SK-N-MC (cell line): ENCODE measurements at places on chromosomes 11 and 22.

DNA sequence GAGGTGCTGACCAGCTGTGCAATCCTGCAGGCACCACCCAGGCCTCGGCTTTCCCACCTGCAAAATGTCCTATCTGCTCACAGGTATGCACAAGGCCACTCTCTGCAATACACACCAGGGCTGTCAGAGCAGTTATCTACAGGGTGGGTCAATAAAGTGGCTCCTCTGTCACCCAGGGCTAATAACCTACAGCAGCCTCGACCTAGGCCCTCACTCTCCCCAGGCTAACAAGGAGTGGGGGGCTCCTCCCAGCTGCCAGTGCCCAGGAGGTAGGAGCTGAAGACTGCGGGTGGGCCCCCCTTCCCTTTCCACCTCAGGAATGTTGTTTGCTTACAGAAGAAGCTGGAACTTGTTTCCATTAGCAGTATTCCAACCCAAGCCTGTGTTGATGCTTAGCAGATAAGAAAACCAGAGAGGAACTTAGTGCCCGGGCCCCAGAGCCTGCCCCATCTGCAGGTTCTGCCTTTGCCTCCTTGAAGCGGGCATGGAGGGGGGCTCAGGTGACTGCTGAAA is 26.8 kb downstream of the MYH9 start:
- no peak for DNase-seq

GRCh38 chr11:514606-515005 is 7.6 kb upstream of the RNH1 start:
- DNase-seq, result no peak

DNA sequence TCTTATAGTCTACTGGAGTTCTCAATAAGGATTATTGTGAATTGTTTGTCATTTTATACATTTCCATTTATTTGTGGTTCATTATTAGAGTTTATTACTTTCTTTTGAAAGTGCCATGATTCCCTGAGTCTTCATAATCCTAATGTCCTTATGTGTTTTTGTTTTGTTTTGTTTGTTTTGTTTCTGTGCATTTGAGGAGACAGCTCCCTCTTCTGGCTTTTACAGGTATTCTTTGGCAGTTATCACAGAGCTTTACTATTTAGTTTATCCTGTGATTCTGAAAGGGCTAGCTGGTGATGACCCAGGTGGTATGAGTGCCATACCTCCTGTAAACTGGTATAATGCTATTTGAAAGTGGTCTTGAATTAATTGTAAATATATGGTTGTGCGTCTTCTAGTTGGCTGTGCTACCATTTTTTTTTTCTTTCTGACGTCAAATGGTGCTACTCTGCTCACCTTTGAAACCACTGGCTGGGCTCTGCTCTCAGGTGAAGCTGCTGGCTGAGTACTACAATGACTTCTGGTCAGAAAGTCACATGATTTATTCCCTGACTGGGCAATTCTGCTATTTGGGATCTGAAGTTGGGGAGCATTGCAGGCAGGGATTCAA is 751.2 kb downstream of the JRKL start:
- no peak for DNase-seq

GRCh38 chr11:111565114-111565720 is 24.7 kb downstream of the LAYN start:
- peak; percentile 77 for DNase-seq

- DNase-seq, result no peak
These were observed 30.6 kb upstream of the TSKU start for GRCh38 chr11:76752321-76753143.

GRCh38 chr11:113493206-113493605 is 18.0 kb upstream of the DRD2 start:
- DNase-seq, result no peak

DNA sequence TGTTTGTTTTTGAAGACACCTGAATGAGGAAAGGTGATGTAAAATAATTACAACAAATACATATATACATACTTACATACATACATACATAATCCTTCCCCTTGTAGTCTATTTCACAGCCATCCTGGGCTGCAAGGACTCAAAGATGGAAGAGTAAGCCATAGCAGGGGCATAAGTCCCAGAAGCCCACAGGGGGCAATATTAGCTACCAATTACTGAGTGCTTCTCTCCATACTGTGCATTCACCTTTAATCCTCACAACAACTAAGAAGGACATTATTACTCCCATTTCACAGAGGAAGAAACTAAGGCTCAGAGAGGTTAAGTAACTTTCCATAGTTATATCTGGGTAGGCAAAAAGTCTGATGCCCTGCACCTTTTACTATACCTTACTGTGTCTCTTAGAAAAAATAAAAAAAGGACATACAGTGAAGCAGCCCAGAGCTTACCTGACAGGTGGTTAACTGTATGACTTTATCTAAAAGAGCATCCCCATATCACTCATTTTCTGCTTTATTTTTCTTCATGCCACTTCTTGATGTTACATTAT is 2.7 kb downstream of the SERGEF start:
- DNase-seq, result no peak

GRCh38 chr11:39777035-39777434 is 1682.4 kb downstream of the LRRC4C start:
- DNase-seq, result no peak

DNA sequence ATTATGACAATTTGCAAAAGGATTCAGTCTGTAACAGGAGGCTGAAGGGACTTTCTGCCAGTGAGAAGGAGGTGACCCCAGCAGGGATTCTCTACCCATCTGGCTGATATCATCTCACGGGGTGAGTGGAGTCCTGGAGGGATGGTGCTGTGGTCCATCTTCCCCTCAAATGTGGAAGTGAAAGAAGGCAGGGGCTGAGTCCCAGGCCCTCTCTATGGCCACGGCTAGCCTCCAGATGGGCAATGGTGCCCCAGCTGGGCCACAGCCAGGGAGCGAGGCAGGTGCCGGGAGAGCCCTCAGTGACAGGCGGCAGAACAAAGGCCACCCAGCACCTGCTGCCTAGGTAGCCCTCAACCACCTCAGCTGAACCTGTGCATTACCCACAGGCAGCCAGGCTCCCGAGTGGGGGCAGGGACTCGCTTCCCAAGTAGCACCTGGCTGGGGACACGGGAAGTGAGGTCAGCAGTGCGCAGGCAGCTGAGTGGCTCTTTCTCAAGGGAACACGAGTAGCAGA is 6.7 kb downstream of the NECTIN1 start:
- no peak for DNase-seq

DNA sequence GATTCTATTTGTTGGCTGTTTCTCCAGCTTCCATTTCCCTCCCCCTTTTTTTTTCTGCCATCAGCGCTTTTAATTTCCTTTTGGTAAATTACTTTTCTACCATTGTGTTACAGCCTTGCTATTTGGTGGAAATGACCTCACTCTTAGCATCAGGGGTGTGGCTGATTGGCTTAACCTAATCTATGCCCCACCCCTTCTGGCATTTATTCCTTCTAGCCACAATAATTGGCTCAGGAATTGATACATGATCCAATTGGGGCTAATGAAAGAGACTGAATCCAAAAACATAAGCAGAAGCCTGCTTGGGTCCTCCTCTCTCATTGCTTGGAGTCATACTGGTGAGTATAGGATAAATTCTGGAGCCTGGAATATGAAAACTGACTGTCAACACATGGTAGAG is 402.4 kb upstream of the LRRC4C start:
- DNase-seq, result no peak

- no peak for DNase-seq
These were observed 857 bp downstream of the SHANK3 start for GRCh38 chr22:50673231-50674129.

DNA sequence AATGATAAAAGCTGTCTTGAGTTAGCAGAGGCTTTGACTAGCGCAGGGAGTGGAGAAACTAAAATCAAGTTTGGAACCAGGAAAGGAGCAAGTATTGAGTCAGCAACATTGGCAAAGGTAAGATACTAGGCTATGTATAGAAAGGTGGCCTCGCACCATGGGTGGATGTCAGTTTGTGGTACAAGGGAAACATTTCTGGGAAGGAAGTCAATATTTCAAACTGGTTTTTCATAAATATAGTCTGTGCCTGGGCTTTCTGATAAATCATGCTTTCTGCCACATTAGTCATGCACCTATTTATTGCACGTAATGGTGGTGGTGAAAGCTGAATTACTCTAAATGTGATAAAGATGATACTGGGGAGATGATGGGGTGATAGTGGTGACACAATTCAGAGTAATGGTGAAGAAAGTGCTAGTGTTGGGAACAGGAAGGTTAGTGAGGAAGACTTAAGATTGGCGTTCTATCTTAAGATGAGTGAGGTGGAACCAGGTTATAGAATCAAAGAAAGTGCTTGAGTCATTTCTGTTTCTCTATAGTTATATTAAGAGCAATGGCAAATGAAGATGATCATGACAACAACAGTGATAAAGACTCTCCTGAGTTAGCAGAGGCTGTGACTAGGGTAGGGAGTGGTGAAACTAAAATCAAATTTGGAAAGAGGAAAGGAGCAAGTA is 729.0 kb downstream of the FAM181B start:
- DNase-seq, result no peak

DNA sequence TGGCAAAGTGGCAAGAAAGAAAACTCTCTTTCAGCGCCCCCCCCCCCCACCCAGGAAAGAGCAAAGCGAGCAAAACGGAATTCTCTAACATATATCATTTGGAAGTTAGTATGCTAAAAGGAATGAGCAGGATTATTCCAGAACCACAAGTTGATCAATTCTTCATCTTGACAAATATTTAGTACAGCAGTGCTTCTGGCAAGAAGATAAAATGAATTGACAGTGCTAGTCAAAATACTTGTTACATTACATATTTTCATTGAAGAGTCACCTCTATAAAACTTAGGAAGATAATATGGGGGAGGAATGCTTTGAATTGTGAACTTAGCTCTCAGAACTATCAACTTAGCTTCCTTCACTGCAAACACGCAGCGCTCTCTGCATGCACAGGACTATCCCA is 377.4 kb downstream of the DYNC2H1 start:
- DNase-seq, result no peak

GRCh38 chr11:79018371-79018849 is 422.4 kb downstream of the TENM4 start:
- DNase-seq, result no peak

GRCh38 chr11:133164986-133165385 is 367.3 kb downstream of the OPCML start:
- no peak for DNase-seq

GRCh38 chr11:6693342-6694228 is 10.4 kb upstream of the MRPL17 start:
- DNase-seq, result peak; percentile 66

DNA sequence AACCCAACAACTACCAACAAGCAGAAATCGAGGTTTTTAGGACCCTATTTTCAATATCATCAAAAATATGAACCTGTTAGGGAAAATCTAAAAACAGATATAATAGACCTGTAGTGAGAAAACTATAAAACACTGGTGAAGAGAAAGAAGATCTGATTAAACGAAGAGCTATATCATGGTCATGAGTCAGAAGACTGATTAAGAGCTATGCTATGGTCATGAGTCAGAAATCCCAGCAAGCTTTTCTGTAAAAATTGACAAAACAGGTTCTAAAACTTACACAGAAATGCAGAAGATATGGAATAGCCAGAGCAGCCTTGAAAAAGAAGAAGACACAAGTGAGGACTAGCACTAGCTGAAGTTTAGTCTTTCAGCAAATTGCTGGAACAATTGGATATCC is 345.0 kb downstream of the TBC1D22A start:
- no peak for DNase-seq

GRCh38 chr11:86624366-86624765 is 48.0 kb downstream of the ME3 start:
- no peak for DNase-seq

GRCh38 chr22:30191040-30191701 is 55.4 kb downstream of the LIF start:
- no peak for DNase-seq

GRCh38 chr11:133936136-133936535 is 20.6 kb downstream of the IGSF9B start:
- no peak for DNase-seq

GRCh38 chr11:111797145-111797581 is 31.0 kb upstream of the PPP2R1B start:
- no peak for DNase-seq

GRCh38 chr22:42841444-42841843 is 15.6 kb downstream of the ARFGAP3 start:
- DNase-seq, result no peak

GRCh38 chr22:45640291-45640940 is 31.2 kb upstream of the ATXN10 start:
- DNase-seq, result no peak

DNA sequence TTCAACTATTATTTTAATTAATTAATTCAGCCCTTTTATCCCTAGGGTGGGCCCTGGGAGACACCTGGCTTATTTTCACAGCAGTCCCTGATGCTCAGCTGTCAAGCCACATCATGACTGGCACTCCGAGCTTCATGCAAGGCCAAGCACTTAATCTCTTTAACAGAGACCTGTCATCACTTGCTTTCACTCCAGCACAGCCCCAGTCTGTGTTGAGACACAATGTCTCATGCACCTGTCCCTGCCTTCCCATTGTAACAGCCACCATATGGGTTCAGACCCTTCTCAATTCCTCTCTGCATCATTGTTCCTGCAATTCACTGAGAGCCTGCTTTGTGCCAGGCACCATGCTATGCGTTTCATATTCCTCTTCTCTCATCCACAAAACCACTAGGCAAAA is 222.2 kb upstream of the TENM4 start:
- no peak for DNase-seq

GRCh38 chr11:69136471-69136870 is 19.3 kb upstream of the SMIM38 start:
- no peak for DNase-seq

DNA sequence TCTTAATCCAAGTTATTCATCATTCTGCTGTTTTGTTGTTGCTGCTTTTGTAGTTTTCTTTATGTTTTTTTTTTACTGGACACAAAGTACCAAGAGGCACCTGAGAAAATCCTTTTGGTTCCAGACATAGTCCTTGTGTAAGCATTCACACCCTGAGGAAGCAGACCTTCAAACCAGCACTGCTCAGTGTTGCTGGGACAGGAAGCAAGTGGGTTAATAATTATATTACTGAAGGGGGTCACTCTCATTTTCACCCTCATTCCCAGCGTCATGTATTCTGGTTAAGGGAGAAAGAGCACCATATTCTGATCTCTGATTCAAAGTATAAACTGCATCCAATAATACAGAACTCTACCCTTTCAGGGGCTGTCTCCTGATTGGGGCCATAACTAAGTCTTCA is 5.9 kb upstream of the ALKBH3 start:
- DNase-seq, result no peak

- peak; percentile 10 for DNase-seq
These were observed 54.7 kb downstream of the FBXO7 start for GRCh38 chr22:32528984-32529982.

DNA sequence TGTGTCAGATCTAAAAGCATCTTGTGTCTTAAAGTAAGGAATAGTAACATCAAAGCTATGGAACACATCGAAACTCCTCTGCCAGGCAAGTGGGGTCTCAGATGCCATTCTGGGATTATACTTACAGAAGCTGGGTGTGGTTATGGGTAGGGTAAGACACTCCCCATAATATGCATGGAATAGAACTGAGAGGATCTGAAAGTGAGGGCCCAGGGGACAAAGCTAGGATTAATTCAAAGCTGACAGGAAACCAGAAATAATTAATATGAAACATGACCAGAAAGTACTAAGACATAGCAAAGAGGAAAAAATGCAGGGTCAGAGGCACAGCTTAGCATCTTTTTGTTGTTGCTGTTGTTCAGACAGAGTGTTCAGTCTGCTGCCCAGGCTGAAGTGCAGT is 40.2 kb upstream of the EED start:
- no peak for DNase-seq
